ENCODE measurements at places on chromosomes 3 and 15.
A peak's percentile ranks its signal among the peaks of the same experiment; 100 is the strongest.

DNA sequence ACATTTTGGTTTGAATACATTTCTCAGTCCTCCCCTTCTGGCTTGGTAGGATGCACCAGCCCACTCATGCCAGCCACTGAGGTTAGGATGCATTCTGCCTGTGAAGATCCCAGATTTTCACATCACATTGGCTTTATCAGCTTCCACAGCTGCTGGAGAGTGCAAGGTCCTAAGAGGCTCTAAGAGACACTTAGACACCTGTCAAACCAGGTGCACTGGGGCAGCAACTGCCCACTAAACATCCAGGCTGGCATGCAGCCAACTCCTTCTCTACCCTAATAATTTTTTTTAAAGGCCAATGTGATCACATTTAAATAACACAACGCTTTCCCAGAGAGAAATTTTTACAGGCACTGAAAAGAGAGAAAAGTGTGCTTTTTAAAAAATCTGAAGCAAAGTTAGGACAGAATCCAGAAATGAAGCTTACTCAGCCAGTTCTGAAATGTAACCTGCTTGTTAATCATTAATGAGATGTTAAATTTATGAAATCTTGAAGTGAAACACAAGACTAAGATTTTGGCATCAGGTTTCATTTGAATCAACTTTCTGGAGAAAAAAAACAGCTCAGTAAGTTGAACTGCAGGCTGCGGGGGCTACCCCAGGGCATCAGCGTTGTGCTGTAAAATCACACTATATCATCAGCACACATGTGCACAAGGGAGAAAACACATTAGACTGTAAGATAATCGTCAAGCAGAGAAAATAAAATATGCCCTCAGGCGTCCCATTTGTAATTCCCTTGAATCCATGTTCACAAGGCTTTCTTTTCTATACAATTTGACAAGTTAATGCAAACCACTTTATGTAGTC, 312.9 kb downstream of the ZBBX start:
- DNase-seq: no peak

- no peak for DNase-seq
Measured at GRCh38 chr15:38299216-38299615, 46.6 kb downstream of the SPRED1 start.

- no peak for DNase-seq
Measured at GRCh38 chr15:78672285-78673014, 31.4 kb upstream of the CHRNB4 start.

- no peak for DNase-seq
Measured at GRCh38 chr3:65265511-65265910, 577.7 kb upstream of the ADAMTS9 start.

DNA sequence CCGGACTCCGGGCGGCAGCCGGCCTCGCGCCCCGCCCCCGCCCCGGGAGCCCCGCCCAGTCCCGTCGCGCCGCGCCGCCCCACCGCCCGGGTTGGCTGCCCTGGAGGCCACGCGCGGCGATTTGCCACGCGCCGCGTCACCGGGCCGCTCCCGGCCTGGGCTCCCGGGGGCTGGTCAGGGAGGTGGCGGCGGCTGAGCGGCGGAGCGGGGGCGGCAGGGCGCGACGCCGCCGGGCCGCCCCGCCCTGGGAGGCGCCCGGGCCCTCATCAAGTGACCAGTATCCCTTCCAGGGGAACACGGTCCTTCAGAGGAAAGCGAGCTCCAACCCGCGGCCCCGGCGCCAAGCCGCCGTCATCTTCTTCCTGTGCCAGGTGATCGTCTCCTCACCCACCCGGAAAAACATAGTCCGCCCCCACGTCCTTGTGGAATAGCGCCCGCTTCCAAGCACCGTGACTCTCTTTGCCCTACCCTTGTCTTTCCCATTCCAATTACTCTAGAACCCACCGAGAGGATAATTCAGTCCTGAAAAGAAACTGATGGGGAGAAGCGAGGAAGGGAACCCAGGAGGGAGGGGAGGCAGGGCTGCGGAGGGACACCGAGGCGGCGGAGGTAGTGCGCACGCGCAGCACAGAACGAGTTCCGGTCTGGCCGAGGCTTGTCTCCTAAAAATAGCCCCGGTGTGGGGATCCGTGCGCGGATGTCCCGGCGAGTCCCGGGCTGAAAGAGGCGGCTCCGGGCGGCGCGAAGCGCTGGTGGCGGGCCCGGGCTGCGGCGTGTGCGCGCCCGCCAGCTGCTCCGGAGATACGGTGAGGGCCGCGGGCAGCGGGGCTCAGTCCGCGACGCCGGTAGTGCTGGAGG, at the start of gene MEF2A:
MEF2A (plus strand) TSS at position 686 of the 858 bp plus-strand sequence. CDS start 67,136 bp downstream, outside the sequence.
- DNase-seq: peak; percentile 93

- DNase-seq: no peak
Measured at GRCh38 chr15:25710184-25710583, 152.9 kb downstream of the ATP10A start.

GRCh38 chr3:5348229-5348902, 160.9 kb downstream of the EDEM1 start:
- no peak for DNase-seq

DNA sequence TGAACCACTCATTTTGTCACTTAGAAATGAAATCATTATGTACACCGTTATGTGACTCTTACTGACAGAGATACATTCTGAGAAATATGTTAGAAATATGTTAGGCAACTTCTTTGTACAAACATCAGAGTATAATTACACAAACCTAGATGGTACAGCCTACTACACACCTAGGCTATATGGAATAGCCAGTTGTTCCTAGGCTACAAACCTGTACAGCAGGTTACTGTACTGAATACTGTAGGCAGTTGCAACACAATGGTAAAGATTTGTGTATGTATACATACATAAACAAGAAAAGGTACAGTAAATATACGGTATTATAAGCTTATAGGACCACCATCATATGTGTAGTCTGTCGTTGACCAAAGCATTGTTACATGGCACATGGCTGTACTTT, 3.7 kb downstream of the SACM1L start:
- no peak for DNase-seq

All from dorsolateral prefrontal cortex (tissue), 122 donors.